ENCODE measurements at places on chromosomes 7 and 10.

- DNase-seq, result no peak
These were observed 53.0 kb downstream of the FAM241B start for GRCh38 chr10:69682955-69683474.

DNA sequence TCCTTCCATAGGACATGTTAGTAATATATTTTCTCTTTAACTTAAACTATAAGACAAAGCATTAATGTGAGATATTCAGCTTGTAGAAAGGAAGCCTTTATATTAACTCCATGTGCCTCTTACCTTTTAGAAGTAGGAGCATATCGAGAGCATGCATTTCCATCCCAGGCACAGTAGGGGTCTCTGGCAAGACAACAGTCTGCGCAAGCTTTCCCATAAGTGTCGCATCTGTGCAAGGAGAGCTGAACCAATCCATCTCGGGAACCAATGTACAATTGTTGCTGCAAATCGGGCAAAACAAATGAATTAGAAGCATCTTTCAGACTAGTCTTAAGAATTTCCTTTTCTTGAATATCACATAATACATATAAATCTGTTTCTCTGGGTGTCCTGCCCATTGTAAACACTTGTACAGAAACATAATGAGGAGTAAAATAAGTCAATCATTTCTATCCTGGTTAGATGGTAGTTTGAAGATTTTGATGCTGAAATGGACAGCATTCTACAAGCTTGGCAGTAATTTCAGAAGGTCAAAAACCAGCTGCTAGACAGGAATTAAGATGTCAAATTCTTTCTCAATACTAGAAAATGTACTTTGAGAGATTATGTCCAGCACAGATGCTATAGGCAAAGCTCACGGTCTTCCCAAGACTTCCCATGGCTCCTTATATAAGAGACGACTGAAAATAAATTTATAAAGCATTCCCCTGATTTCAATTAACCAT lies 171.8 kb downstream of the SEMA3D start:
- no peak for DNase-seq

DNA sequence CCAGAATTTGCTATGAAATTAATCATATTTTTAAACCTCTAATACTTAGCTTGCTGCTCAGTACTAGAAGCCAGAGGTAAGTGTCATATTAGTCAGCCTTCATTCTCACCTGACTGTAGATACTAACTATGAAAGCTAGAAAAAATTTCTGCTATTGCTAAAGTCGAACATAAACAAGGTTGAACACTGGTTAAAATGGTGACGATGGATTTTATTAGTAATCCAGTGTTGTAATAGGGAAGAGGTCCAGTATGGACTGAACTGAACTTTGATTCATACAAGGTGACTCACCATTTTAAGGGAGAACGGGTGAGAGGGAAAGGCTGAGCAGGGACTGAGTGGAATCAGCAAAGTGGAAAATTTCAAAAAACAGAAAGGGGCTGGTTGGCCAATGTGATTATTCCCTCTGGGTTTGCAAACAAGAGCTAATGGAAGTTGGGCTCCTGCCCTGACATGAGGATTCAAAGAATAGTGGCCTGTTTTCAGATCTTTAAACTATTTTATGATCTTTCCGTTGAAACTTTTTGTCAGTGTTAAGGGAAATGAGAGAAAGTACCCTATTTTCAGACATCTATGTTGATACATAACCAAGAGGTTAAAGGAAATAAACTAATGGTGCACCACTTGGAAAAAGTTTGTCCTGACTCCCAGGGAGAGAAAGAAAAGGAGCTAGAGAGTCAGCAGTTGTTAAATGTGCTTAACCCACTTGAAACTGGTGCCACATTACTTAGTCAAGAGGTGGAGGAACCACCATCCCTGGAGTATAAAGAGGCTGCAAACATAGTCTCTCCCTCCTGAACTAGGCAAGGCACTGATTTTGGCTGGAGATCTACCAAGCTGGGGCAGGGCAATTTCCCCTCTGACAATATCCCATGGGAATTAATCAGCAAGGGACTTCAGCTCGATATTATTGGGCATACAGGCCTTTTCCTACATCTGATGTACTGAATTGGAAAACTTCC lies 15.3 kb upstream of the AKR1C1 start:
- DNase-seq, result peak; percentile 56

DNA sequence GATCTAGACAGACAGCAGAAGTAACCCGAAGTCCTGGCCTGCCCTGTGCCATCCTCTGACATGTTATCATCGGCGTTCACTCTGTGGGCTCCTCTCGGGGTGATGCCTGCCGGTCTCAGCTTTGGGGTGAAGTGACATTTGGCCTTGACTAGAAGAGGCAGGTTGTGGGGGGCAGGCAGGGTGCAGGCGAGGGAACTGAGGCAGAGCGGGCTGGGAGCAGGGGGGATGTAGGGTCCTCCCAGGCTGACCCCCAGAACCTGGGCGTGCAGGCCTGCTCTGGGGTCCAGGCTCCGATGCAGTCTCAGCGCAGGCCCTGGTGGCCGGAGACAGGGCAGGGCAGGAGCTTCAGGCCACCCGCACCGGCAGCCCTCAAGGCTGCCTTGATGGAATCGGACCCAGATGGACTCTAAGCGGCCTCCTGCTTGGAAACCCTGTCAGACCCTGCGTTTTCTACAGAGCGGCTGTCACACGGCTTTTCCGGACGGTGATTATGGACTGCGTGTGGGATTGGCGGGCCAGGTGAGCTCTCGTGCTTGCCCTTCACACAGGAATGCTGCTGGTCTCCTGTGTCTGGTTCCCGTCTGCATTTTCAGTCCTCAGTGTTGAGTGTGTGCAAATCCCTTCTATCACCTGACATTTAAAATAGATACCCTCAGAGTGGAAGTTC lies 842 bp upstream of the JAKMIP3 start:
- DNase-seq, result peak; percentile 66

DNA sequence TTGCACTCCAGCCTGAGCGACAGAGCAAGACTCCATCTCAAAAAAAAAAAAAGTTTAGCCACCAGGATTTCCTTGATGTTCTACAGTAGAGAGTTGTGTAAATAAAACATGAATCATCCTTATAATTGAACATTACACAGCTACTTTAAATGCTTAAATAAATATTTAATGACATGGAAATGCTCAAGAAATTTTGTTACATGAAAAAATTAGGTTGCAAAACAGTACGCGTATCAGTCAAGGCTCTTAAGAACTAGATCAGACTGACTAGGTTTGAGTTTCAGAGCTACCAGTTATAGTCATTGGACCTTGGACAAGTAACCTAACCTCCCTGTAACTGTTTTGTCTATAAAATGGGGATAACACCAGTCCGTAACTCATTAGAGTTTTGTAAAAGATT lies 38.7 kb upstream of the GSAP start:
- DNase-seq, result peak; percentile 34

- peak; percentile 60 for DNase-seq
These were observed 15.1 kb upstream of the NME8 start for GRCh38 chr7:37833107-37833817.

- no peak for DNase-seq
These were observed 35.0 kb downstream of the SH3PXD2A start for GRCh38 chr10:103820101-103821062.

DNA sequence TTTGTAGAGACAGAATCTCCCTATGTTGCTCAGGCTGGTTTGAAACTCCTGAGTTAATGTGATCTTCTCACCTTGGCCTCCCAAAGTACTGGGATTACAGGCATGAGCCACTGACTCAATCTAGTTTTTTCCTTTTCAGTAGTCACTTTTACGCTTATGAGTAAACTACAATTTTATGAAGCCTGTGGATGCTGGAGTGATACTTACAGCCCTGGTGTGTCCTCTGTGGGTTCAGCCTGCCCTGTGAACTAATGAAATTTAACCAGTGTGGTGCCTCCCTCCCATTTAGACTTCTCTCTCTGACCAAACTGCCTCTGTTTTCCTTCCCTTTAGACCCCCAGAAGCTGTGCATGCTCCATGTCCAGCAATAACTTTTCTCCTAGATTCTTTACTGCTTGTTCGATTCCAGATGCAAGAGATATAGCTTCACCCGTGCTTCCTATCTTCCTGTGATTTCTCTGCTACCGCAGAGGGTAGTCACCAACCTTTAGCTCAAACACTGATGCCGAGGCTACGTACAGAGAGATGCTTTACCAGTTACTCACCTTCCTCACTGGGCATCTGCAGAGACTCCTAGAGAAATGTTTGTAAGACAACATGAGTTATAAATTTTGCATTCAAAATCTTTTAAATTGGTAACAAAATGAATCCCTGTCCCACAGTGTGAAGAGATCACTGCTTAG lies 90.8 kb downstream of the KIAA1217 start:
- no peak for DNase-seq

GRCh38 chr7:147570390-147570789 lies 1020.2 kb upstream of the C7orf33 start:
- peak; percentile 7 for DNase-seq

DNA sequence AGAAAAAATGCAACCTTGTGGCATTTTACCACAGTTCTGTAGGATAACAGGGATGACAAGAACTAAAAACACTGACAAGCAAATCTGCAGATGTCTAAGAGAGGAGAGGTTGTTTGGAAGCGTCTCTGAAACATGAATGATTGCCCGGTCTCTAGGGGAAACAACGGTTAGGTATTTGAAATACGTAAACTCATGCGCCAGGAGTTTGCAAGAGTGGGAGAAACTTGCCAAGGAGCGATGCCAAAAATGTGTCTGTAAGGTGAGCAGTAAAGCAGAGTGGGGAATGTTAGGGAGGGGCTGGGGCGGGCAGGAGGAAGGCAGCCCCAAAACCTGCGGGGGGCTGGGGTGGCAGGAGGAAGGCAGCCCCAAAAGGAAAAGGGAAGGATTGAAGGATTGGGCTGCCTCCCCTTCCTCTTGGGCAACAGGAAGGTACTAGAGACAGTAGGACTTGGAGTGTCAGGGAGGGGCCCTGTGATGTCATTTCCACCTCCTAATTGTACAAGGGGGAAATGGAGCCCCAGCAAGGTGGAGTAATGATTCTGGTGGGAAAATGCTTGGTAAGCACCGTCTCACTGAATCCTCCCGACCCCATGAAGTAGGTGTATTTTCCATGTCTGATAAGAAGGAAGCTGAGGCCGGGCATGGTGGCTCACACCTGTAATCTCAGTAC lies 33.2 kb upstream of the PLEKHA1 start:
- DNase-seq, result no peak

- peak; percentile 76 for DNase-seq
These were observed 917.0 kb downstream of the TYW1 start for GRCh38 chr7:67913604-67914003.

DNA sequence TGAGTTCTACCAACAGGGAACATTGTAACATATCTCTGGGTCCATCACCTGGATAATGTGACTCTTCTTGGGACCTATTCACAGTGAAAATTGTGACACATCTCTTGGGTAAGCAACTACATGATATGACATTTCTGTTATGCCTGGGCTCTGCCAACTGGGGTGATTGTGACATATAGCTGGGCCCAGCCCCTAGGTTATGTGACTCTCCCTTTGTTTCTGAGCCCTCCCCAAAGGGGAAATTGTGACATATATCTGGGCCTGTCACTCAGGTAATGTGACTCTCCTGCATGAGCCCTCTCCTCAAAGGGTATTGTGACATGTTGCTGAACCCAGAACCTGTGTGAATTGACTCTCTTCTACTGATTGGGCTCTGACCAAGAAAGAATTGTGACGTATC lies 22.4 kb upstream of the ZNF107 start:
- DNase-seq, result no peak

GRCh38 chr10:78442836-78443550 lies 409.3 kb downstream of the RPS24 start:
- DNase-seq, result no peak

GRCh38 chr10:30133198-30133597 lies 73.8 kb upstream of the JCAD start:
- no peak for DNase-seq

- DNase-seq, result no peak
These were observed 289.5 kb upstream of the PFKP start for GRCh38 chr10:2777666-2778355.

DNA sequence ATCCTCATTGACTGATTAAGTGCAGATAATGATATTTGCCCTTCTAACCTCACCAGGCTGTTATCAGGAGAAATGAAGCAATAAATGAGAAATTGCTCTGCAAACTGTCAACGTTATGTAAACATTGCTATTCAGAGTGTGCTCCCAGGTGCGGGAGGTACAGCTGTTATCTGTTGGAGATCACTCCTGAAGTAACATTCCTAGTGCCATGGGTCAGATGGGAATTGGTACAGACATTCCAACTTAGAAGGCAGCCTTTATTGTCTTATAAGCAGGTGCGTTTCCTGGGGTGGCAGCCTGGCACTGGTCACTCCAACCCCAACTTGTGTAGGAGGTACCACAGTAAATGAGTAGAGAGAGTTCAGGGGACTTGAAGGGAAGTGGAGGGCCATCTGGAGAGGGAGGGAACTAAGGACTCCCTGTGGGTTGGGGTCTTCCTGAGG lies 36.8 kb downstream of the HK1 start:
- no peak for DNase-seq

GRCh38 chr10:13834581-13835286 lies 248.0 kb downstream of the PRPF18 start:
- no peak for DNase-seq

- DNase-seq, result no peak
These were observed 438.0 kb upstream of the NFE2L3 start for GRCh38 chr7:25714013-25714412.

DNA sequence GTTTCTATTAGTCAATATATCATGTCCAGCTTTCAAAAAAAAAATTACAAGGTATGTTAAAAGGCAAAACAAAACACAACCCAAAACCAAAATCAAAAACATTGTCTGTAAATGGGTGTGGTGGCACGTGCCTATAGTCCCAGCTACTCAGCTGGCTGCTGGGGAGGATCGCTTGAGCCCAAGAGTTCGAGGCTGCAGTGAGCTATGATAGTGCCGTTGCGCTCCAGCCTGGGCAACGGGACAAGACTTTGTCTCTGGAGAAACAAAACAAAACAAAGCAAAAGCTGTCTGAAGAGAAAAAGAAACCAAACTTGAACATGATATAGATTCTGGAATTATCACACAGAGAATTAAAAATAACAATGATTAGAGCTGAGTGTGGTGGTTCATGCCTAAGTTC lies 10.3 kb upstream of the CPA5 start:
- no peak for DNase-seq

DNA sequence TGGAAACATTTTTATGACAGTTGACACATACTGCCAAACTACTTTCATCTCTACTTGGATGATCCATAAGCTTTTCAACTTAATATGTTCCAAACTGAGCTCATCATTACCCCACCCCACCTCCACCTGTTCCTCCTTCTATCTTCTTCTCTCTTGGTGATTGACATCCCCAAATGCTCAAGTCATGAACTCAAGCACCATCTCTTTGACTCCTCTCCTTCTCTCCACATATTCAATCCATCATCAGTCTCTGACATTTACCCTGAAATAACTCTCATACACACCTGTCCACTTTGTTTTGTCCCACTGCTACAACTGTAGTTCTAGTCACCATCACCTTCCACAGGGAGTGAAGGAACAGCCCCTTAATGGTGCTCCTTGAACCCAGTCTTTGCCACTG lies 43.3 kb downstream of the SGCE start:
- DNase-seq, result no peak

DNA sequence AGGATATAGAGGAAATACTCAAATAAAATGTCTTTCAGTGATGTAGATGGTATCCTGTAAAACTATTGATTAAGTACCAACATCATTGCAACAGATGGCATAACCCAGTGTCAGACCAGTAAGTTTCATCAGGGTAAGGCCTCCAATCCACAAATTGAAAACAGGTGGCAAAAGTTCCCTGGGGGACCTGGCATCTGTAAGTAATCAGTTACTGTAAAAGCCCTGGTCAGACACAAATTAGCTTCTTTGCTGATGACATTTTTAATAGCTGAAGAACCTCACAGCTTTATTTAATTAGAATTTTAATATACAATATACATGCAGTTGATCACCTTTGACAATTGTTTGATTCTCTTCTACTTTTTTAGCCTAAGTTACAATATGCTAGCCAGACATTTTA lies 152.5 kb downstream of the PLXDC2 start:
- no peak for DNase-seq
